ENCODE measurements at places on chromosomes 3 and 15.

GRCh38 chr3:86658876-86659275 lies 332.1 kb downstream of the VGLL3 start:
- no peak for DNase-seq

GRCh38 chr3:6743067-6743720 lies 117.7 kb upstream of the GRM7 start:
- DNase-seq: no peak

- no peak for DNase-seq
Observed at GRCh38 chr3:189724356-189724755, 93.2 kb downstream of the TP63 start.

GRCh38 chr3:126355251-126355650 lies 2.0 kb downstream of the KLF15 start:
- DNase-seq: peak; percentile 36

Measured in right cardiac atrium (tissue), 5 donors.